ENCODE measurements at places on chromosomes 4 and X. TPM values are rescaled to one million over a fixed set of nuclear protein-coding genes. Genes with fewer than 3 reads are reported as not detected.

Gene DUX4
- total RNA-seq, result not detected

Gene CT45A1
- not detected for total RNA-seq

Gene RAP2C
- total RNA-seq, result 17.3 TPM

Gene SUV39H1
- total RNA-seq, result 2.2 TPM

Gene H2BW1
- total RNA-seq, result not detected
